ENCODE measurements at places on chromosomes 16 and 17.

DNA sequence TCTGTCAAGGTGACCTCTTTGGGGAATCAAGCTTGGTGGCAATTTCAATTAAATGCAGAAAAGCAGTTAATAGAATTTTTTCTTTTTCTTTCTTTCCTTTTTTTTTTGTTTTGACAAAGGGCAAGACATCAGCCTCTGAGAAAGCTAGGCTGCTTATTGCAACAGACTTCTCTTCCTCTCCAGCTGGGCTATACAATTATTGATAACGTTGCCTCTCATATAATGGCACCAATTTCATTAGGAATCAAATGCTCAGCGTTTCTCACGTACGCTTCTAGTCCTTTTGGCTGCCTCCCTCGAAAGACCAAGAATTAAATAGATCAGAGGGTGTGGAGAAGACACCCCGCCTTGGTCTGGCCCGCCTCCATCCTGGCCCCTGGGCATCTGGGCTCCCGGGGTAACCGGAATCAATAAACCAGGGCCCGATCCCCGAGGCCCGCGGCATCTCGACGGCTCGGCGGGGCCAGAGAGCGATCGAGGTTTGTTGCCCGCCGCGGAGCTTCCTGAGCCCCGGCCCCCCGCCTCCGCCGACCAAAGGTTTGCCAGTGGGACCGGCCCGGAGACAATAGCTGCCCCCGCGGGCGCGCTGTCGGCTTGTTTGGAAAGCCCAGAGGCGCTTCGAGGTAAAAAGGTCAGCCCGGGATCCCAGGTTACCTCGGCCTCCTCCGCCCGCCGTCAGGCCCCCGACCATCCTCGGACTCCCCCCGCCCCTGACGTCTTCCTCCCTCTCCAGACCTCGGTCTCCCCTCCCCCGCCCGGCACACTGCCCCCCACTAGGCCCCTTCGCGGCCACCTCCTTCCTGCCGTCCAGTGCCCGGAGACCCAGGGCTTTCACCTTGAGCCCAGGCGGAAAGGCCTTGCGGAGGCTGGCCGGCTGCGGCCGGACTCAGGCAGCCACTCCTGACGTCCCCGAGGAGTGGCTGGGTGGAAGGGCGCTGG is 3.9 kb downstream of the HOXB1 start:
- no peak for DNase-seq

GRCh38 chr16:27138257-27138656 is 65.1 kb upstream of the KDM8 start:
- DNase-seq, result no peak

DNA sequence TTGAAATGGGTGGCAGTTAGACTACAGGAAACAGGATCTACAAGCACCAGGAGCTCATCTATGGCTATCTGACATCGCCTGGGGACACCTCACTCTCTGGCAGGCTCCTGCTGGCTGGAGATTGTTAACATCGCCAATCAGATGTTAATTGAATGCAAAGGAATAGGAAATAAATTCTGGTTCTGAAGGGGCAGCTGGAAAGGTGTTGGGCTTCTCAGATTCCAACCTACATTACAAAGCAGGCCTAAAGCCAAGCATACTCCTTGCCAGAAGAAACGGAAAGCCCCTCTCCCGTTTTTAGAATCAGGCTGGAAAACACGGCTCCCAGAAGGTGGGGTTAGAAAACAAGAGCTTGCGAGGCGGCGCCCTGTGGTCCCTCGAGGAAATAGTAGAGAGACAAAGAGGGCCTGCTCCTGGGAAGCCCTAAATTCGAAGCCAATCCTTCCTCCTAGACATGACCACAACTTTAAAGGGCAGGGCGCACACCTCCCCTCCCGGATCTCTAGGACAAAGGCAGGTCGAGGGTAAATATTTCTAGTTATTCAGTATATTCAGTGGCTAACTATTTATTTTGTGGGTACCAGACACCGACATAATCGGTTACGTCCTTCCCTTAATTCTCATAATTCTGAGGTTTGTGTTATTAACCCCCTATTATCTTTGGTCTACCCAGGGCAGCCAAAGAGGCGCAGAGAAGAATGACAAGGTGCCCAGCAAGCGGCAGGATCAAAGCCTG is 763 bp upstream of the TOM1L1 start:
- no peak for DNase-seq

DNA sequence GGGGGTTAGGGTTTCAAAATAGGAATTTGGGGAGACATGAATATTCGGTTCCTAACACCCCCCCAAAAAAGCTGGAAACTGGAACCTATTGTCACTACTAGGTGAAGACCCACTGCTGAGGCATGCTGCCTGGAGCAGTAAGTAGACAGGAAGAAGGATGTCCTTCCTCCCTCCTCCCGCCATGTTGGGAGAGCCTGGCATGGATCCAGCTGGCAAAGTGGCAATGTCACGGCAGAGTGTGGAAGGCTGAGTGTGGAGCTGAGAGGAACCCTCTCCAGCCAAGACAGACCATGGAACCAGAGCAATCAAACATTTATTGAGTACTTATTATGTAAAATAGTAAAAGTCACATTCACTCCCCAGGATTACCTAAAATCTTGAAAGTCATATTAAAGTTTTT is 49.0 kb downstream of the CCDC182 start:
- no peak for DNase-seq

DNA sequence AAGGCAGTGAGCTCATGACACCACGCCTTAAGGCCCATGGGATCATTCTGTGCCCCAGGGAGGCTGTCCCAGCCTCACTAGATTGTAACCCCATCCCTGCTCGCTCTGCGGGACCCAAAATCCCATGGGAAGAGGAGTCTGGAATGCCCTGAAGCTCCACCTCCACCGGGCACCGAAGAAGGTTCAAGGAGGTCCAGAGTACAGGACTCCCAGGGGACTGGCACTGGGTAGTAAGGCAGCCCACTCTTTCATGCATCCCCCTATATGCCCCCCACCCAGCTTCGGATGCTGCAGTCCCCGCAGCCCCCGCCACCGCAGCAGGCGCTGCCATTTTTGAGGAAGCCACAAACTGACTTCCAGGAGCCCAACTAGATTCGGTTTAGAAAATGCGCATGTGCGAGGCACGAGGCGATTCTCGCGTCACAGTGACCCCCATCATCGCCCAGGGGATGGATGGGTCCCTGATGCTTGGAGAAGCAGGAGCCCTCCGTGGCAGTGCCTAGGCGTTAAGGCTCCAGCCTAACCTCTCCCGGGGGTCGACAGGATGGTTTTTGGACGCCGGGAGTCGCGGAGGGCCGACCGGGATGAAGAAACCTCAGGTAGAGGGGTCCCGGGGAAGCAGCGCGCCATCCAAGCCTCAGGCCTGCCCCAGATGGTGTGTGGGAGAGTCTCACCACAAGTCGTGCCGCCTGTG is 1681.0 kb downstream of the TP53TG3F start:
- no peak for DNase-seq

All from stimulated activated CD4-positive, alpha-beta T cell treated with anti-CD3 and anti-CD28 coated beads, TNF-alpha, amount 100 ng/mL, for 4 hours (primary cell).